Pancreas (tissue), 10 donors: ENCODE measurements at places on chromosomes 5 and 9.
A peak's percentile ranks its signal among the peaks of the same experiment; 100 is the strongest.

DNA sequence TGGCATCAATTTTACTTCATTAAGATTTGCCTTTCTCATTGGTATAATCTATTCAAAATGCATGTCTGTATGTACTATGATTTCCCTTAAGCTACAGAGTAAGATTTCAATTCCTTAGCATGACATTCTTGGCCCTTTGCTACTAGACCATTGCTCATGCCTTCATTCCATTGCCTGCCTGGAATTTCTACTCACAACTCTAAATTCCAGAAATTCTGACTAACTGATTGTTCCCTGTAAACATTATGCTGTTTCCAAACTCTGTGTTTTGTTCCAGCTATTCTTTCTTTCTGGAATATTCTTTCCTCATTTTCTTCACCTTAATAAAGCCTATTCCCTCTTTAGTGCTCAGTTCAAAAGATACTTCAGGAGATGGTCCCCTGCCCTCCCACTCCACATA, 568.8 kb upstream of the SEMA6A start:
- no peaks in the 10 kb centered on the region for H3K27me3 ChIP-seq
- H3K27ac ChIP-seq = no peak overlapping the region
- no peak overlapping the region for H3K4me3 ChIP-seq

GRCh38 chr9:129624168-129624759, 1.7 kb upstream of the NTMT1 start:
- peaks cover 9% of the 10 kb centered on the region for H3K4me1 ChIP-seq
- no peak overlapping the region for H3K4me3 ChIP-seq
- H3K36me3 ChIP-seq = no peaks in the 10 kb centered on the region

- H3K36me3 ChIP-seq = no peaks in the 10 kb centered on the region
- peak; percentile 80 for DNase-seq
- no peak overlapping the region for H3K4me3 ChIP-seq
- no peaks in the 10 kb centered on the region for H3K27me3 ChIP-seq
- H3K4me1 ChIP-seq = peaks cover 3% of the 10 kb centered on the region
Measured at GRCh38 chr5:142680605-142681259, 5.2 kb downstream of the FGF1 start.

GRCh38 chr5:120803282-120803681, 339.2 kb downstream of the PRR16 start:
- DNase-seq = no peak
- H3K4me1 ChIP-seq = no peaks in the 10 kb centered on the region
- H3K36me3 ChIP-seq = no peaks in the 10 kb centered on the region
- no peak overlapping the region for H3K27ac ChIP-seq
- H3K27me3 ChIP-seq = no peaks in the 10 kb centered on the region

DNA sequence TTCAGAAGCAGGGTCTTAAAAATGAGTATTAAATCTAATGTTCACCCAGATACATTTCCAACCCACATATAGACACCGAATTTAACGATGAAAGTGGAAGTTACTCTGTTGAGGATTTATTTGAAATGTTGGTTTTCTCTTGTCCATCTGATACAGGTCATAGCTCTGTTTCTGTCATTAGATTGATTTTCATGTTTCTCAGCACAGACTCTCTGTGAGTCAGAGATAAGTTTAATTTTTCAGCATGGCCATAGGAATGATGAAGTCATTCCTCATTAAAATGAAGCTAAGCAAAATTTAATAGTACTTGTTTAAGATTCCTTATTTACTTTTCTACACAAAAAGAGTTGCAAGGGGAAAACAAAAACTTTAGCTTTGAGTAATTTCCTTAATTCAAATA, 38.8 kb downstream of the GHR start:
- H3K27ac ChIP-seq = no peak overlapping the region
- H3K4me1 ChIP-seq = peaks cover 5% of the 10 kb centered on the region
- H3K36me3 ChIP-seq = no peaks in the 10 kb centered on the region
- no peaks in the 10 kb centered on the region for H3K27me3 ChIP-seq
- no peak for DNase-seq
- no peak overlapping the region for H3K4me3 ChIP-seq

GRCh38 chr9:18606846-18607245, 132.9 kb downstream of the ADAMTSL1 start:
- no peak overlapping the region for H3K4me3 ChIP-seq
- H3K27me3 ChIP-seq = no peaks in the 10 kb centered on the region
- H3K27ac ChIP-seq = no peak overlapping the region
- no peak for DNase-seq
- H3K4me1 ChIP-seq = no peaks in the 10 kb centered on the region

DNA sequence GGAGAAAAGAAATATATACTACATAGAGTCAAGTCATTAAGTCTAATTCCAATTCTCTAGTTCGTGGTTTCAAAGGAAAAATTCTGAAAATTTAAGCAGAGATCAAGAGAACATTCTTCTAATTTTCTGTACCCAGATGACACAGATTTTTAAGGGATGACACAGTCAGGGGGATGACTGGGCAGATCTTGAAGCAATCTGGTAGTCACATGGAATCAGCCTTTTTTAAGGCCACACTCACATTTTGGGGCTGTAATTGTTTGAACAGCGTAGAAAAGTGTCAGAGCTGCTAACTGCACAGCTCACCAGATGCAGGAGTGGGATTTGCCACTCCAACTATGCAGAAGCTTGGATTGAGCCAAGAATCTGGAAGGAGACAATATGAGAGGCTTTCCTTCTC, 20.4 kb downstream of the PDE4D start:
- DNase-seq = no peak
- no peak overlapping the region for H3K4me3 ChIP-seq
- no peaks in the 10 kb centered on the region for H3K27me3 ChIP-seq

GRCh38 chr5:5270958-5271785, 131.0 kb downstream of the ADAMTS16 start:
- peak; percentile 86 for DNase-seq
- peak overlapping the region; percentile 48 for H3K27ac ChIP-seq
- H3K27me3 ChIP-seq = no peaks in the 10 kb centered on the region
- peak overlapping the region; percentile 6 for H3K4me3 ChIP-seq
- no peaks in the 10 kb centered on the region for H3K36me3 ChIP-seq

DNA sequence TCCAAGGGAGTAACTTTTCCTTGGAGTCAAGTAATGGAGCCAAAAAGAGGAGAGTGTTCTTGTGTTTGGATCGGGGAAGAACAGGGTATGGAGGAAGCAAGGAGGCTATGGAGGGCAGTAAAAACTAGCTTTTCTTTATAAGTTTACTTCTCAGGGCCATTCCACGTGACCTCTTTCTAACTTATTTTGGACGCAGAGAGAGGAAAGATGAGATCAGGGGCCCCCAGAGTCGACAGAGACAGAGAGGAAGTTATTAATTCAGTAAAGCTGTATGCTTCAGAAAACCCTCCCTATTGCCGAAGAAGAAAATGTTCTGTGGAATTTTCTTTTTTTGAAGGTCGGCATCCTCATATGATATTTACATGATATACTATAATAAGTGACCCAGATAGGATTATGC, 233.8 kb upstream of the MPDZ start:
- DNase-seq = no peak
- H3K4me1 ChIP-seq = no peaks in the 10 kb centered on the region
- no peak overlapping the region for H3K27ac ChIP-seq

GRCh38 chr5:57703721-57704120, 221.1 kb upstream of the ACTBL2 start:
- no peaks in the 10 kb centered on the region for H3K4me1 ChIP-seq
- no peak overlapping the region for H3K4me3 ChIP-seq
- H3K27me3 ChIP-seq = no peaks in the 10 kb centered on the region

DNA sequence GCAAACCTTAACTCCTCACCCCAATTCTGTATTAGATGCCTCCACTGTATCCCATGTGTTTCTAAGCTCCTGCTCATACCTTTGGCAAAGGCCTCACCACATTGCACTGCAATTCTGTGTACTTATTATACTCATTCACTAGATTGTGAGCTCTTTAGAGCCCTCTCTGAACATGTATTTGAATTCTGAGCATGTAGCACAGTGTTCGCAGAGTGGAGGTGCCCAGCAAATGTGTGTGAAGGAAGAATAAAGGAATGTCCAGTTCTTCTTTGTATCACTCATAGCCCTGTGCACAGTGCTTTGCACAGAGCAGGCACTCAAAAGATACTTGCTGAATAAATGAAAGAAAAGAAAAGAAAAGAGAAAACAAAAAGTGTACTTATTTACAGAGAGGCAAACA, 301.1 kb upstream of the EFNA5 start:
- H3K4me3 ChIP-seq = no peak overlapping the region
- DNase-seq = no peak
- H3K27ac ChIP-seq = no peak overlapping the region
- H3K36me3 ChIP-seq = no peaks in the 10 kb centered on the region

DNA sequence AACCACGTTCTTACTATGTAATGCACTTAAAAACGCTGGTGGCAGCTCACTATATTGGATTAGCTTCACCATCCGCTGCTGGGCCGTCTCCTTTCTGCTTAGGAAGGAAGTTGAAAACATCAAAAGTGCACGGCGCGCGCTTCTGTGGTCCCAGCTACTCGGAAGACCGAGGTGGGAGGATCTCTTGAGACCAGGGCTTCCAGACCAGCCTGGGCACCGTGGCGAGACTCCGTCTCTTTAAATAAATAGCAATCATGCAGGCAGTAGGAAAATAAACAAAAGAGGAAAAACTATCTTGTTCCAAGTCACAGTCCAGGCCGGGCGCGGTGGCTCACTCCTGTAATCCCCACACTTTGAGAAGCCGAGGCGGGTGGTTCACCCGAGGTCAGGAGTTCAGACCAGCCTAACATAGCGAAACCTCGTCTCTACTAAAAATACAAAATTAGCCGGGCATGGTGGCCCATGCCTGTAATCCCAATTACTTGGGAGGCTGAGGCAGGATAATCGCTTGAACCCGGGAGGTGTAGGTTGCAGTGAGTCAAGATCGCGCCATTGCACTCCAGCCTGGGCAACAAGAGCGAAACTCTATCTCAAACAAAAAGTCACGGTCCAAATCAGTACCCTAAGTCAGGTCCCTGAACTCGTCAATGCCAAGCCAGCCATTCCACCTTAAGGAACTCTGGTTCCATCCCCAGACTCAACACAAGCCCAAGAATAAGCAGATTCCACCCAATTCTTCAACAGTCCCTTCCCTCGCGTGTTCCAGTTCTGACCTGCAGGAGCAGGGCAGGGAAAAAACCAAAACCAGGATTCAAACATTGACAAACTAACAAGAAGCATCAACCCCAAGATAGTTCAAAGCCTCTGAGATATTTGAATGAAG, 1.0 kb upstream of the GOLGA1 start:
- H3K27me3 ChIP-seq = no peaks in the 10 kb centered on the region
- no peaks in the 10 kb centered on the region for H3K36me3 ChIP-seq
- H3K4me3 ChIP-seq = peak overlapping the region; percentile 87
- peak overlapping the region; percentile 96 for H3K27ac ChIP-seq
- peak; percentile 72 for DNase-seq
